Muscle of back (tissue), 13 donors: ENCODE measurements at places on chromosomes 5 and 9.
A peak's percentile ranks its signal among the peaks of the same experiment; 100 is the strongest.

DNA sequence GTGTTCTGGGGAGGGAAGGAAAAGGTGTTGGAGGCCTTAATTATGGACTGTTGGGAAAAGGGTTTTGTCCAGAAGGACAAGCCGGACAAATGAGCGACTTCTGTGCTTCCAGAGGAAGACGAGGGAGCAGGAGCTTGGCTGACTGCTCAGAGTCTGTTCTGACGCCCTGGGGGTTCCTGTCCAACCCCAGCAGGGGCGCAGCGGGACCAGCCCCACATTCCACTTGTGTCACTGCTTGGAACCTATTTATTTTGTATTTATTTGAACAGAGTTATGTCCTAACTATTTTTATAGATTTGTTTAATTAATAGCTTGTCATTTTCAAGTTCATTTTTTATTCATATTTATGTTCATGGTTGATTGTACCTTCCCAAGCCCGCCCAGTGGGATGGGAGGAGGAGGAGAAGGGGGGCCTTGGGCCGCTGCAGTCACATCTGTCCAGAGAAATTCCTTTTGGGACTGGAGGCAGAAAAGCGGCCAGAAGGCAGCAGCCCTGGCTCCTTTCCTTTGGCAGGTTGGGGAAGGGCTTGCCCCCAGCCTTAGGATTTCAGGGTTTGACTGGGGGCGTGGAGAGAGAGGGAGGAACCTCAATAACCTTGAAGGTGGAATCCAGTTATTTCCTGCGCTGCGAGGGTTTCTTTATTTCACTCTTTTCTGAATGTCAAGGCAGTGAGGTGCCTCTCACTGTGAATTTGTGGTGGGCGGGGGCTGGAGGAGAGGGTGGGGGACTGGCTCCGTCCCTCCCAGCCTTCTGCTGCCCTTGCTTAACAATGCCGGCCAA, 19.1 kb downstream of the PTGES2 start:
- DNase-seq: no peak

DNA sequence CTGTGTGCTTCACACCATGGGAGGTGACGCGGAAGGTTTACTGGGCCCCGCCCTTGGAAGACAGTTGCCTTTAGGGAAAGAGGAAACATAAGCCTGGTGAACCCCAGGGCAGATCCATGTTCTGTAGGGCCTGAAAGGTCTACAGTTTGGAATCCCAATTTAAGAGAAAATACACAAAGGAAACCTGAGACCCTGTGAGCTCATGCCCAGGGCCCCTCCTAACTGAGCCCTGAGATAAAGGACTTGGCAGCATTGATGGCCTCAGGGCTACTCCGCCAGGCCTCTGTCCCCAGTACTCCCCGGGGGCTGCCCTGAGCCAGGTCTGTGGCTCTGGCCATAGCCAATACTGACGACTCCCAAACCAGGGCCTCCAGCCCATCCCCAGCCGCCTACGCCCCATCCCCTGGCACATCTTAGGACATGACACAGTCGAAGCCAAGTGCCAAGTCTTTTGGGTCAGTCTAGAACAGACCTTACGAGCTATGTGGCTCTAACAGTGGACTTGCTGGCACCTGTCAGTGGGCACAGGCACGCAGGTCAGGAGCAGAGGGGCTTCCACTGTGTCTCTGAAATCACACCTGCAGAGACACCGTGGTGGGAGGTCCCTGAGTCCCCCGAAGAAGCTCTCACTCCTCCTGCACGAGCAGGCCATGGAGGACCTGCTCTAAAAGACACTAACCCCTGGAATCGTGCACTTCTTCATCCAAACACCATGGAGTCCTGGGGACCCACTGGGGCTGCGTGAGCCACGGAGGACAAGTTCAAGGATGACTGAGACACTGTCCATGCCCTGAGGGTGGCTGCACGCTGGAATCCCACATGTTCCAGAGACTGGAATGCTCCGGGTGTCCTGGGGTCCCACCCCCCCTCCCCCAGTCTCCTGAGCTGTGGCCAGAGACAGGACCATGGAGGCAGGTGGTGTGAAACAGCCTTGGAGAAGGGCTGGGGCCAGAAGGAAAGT, 40.3 kb upstream of the BARHL1 start:
- DNase-seq: no peak

GRCh38 chr9:22111954-22112247, 102.8 kb upstream of the CDKN2B start:
- DNase-seq: no peak

DNA sequence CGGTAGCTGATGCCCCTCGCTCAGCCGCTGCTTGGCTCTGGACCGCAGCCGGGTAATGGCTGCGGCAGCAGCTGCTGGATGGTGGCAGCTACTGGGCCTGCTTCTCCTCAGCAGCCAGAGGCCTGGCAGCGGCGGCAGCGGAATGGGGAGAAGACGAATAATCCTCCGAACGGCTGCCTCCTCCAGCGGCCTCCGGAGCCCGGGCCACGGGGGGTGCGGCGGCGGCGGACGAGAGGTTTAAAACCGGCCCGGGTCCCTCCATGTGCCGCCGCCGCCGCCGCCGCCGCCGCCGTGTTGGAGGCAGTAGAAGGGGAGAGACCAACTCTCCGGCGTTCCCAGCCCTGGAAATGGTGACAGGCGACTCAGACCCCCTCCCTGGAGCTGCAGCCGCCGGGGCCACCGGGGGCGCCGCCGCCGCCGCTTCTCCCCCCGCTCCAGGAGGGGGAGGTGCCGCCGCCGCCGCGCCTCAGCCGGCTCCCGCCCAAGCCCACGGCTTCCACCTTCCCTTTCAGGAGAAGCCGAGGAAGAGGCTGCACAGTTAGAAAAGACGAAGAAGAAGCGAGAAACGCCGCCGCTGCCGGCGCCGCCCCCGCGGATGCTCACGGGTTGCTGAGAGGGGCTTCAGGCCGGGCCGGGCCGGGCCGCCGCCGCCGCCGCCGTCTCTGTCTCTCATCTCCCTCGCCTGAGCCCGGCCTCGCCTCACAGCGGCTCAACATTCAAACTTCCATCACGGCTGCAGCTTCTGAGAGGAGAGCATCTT, 118.4 kb upstream of the PRSS3 start:
- peak; percentile 83 for DNase-seq

DNA sequence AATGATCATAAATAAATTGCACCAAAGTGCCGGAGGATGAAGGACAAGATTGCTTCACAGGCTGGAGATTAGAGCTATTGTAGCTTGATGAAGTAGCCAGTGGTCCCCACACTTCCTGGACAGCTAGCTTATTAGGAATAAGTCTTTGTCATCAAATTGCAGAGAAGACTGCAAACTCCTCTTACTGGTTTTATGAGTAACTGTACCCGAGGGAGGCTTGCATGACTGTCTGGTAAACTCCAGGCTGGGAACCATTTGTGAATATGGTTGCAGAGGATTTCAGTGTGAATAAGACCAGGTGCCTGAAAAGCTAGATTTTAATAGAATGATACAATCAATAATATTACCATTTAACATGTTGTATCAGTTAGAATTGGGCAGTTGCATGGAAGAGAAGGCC, 36.5 kb upstream of the SEMA5A start:
- no peak for DNase-seq

GRCh38 chr5:125232779-125233230, 486.4 kb upstream of the ZNF608 start:
- DNase-seq: peak; percentile 85

DNA sequence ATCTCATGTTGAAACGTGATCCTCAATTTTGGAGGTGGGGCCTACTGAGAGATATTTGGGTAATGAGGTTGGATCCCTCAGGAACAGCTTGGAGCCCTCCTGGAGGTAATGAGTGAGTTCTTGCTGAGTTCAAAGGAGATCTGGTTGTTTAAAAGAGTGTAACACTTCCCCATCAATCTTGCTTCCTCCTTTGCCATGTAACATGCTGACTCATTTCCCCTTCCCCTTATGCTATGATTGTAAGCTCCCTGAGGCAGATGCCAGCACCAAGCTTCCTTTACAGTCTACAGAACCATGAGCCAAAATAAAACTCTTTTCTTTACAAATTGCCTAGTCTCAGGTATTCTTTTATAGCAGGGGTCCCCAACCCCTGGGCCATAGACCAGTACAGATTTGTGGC, 352.3 kb downstream of the SLCO4C1 start:
- DNase-seq: no peak
